ENCODE measurements at places on chromosomes 2 and 18. TPM values are rescaled to one million over a fixed set of nuclear protein-coding genes. Genes with fewer than 3 reads are reported as not detected.

GRCh38 chr18:74817576-74817975 lies 219.9 kb downstream of the ZNF407 start:
- no peak for DNase-seq

DNA sequence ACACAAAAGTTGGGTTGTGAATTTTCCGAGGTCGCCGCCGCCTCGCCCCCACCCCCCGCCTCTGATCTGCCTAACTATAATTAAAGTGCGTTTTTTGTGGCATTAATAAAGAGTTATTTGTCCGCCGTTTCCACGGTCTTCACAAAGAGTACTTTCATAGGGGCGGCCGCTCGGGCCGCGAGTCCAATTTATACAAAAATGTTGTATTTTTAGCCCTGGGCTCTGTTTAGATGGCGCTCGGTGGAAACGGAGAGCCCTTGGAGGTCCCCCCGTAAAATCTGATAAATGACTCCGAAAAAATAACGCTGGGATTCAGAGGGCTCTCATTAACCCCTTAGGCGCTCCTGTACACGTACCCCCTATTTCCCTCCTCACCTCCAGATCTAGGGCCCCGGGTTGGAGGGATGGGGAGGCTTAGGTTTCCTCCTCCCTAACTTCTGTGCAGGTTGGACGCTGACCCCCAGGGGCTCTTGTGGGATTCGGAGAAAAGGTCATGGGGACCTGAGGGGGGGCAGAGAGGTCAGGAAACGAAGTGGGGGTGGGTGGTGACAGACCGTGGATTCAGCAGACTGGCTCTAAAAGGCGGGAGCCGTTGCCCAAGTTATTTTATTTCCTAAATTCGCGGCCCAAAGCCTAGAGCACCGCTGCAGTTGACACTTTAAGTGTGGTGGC lies 1.9 kb downstream of the CYP26B1 start:
- no peak for DNase-seq

DNA sequence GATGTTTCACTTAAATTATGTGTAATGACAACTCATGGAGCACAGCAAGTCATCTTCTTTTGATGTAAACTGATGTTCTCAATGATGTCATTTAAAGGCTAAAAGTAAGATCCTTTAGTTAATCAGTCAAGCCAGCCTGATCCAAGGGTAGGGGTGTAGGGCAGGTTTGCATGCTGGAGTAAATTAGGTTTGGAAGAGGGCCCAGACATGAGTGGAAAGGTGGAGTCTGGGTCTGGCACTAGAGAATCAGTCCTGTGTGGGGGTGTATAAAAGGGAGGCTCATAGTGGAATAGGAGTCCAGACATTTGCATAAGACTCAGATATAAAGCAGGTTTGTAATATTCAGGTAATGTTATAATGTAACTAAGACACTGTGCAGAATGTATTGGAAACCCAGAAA lies 88.8 kb upstream of the NYAP2 start:
- no peak for DNase-seq

DNA sequence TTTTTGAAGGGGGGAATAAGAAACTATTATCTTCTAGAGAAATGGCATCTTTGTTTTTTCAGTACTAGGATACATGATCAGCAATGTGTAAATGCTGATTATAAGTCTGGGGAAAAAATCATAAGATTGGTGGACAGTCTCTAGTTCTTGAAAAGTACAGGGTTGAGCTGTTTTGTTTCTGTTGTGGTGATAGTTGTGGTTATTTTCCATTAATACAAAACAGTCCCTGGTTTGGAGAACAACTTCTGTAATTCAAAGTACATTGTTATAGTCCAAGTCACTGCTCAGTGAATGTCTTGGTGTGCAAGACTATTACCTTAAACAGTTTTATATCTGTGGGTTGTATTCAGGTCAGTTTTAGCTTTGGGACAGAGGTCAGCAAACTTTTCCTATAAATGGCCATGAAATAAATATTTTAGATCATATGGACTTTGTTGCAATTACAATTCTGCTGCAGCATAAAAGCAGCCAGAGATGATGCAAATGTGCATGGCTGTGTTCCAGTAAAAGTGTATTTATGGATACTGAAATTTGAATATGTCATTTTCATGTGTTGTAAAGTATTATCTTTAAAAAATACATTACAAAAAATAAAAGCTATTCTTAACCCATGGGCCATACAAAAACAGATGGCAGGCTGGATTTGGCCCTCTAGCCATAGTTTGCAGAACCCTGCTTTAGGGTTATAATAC lies 111.0 kb downstream of the CERS6 start:
- DNase-seq, result no peak

DNA sequence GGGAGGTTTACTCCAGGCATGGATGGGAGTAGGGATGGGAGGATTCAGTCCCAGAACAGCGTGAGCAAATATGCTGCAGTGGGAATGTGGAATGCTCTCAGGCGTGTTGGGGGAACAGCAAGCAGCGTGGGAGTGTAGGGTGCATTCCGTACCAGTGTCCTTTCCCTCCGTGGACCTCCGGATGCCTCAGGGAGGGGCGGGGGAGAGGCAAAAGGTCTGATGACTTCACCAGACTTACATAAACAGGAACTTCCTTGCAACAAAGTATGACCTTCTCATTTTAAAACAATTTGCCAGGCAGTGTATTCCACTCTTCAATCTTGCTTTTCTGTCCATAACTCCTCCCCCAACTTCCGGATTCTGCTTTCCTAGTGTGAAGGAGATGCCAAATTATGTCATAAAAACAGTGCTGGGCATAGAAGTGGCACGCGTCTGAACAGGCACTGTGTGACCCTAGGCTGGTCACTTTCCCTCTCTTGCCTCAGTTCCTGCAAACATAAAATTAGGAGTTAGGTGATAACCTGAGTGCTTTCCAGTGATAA lies 36.9 kb downstream of the RPL37A start:
- DNase-seq, result no peak

GRCh38 chr2:109594246-109594885 lies 19.4 kb downstream of the SEPTIN10 start:
- no peak for DNase-seq

GRCh38 chr2:121101093-121101715 lies 183.8 kb downstream of the TFCP2L1 start:
- DNase-seq, result no peak

DNA sequence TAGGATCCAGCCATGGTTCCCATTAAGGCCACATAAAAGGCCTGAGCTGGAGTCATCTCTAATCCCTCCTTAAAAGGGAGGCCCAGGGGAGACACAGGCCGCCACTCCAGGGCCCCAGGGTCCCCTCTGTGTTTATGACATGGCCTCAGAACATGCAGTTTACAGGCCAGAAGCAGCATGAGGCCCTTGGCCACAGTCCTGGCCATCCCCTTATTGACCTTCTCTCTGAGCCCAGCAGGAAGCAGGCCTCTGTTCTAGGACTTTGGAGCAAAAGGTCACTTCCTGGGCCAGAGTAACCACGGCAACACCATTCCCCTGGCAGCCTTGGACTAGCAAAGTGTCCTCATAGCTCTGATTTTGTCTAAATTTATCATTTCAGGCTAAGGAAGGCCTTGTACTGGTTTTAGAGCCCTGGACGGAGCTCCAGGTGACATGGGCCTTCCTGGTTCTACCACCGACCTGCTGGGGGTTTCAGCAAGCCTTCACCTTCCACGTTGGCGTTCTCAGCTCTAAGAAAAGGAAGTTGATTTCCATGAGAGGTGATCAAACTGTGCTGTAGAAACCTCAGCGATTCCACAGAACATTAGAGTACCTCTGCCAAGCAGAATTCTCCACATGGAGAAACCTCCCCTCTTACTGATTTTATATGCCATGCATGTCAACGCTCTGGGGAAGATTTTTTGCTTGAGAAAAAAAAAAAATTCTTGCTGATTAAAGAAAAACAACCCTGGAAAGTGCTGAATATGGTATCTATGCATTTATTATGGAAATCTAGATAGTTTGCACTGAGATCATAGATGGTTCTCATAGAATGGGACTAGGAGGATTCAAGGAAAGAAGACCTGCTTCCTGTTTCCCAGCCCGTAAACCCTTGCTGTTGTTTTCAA lies 53.7 kb downstream of the HS1BP3 start:
- no peak for DNase-seq

DNA sequence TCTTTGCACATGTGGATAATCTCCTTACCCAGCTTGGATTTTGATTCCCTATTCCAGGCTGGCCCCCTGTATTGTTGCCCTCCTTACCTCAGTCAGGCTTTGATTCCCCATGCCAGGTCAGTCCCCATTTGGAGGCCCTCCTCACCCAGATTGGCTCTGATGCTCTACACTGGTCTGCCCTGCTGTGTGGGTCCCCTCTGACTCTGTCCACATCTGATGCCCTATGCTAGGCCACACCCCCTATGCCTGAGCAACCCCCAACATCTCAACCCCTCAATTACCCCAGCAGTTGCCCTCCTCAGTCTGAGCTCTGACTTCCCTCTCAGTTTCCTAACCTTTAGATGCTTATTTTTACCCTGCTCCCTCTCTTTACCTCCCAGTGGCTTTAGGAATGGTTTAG lies 89.4 kb downstream of the UBR3 start:
- no peak for DNase-seq

- DNase-seq, result no peak
These were observed 133.6 kb upstream of the XPO1 start for GRCh38 chr2:61671561-61672315.

GRCh38 chr2:147634826-147635225 lies 210.0 kb upstream of the ACVR2A start:
- no peak for DNase-seq

DNA sequence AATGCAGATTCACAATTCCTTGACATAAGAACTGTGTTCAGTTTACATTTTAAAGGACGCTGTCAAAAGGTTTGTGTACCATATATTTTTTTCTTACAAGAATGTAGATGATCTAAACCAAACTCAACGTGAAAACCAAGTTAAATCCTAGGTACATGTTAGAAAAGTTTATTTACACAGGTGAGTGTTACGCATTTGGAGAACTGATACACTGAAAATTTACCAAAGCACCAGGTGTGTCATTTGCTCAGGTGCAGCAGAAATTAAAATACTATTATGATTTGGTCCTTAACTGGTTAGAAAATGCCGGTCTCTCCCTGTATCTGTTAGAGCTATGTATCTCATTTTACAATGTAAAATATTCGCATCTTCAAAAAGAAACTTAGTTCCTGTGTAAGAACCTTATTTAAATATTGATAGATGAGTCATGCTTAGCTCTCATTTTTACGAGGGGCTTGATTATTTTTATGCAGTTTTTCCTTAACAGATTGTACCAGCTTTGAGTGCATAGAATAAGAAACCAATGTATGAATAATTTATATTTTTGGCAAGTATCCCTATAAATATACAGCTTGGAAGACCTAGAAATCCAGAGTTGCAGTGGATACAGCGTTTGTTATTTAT lies 25.1 kb downstream of the MFF start:
- no peak for DNase-seq

DNA sequence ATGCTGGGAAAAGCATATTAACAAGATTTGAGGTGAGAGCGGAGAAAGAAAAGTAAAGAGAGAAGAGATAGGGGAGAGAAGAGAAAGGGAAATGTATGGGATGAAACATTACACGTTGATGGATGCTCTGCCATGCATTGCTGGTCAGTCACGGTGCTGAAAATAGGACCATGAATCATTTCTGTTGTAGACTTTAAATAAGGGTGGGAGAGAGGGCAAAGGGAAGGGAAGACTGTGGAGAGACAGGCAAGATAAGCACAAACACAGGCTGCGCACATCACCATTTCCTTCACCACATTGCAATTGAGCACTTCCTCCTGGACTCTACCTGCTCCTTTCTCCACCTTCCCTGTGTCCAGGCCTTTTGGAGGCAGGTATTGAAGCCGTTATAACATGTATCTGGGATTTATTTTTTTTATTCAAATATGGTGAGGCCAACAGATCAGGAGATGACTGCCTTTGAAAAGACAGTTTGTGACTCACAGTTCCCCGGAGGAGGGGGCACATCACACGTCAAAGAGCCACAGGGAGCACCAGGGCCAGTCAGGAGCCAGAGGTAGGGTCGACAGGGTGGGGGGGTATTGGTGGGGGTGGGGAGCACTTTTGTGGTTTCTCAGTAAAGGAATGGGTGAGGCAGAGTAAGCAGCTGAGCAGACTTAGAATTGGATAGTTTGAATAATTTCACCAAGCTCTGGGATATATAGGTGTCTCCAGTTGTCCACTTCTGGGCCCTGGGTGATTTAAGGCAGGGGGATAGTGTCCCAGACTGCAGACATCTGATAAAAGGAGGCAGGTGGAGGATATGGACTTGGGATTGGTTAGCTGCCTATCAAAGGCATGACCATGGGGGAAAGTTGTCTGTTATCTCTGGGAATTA lies 372.8 kb upstream of the ST6GAL2 start:
- DNase-seq, result no peak

GRCh38 chr2:48946449-48947048 lies 191.0 kb upstream of the LHCGR start:
- peak; percentile 47 for DNase-seq

DNA sequence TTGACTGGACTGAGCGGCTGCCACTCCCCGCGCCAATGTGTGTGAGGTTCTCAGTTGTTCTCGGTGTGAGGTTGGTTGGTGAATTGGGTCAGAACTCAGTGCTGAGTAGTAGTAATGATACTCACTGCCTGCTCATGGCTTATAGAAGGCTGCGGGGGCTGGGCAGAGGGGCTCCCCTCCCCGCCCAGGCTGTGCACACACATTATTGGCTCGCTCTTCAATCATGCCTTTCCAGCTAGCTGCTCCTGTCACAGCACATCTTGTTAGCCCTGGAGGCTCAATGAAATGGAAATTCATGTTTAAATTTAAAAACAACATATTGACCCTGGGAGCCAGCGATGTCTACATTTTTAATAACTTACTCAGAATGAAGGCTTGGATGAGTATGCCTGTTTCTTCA lies 152.8 kb downstream of the CELF4 start:
- no peak for DNase-seq

DNA sequence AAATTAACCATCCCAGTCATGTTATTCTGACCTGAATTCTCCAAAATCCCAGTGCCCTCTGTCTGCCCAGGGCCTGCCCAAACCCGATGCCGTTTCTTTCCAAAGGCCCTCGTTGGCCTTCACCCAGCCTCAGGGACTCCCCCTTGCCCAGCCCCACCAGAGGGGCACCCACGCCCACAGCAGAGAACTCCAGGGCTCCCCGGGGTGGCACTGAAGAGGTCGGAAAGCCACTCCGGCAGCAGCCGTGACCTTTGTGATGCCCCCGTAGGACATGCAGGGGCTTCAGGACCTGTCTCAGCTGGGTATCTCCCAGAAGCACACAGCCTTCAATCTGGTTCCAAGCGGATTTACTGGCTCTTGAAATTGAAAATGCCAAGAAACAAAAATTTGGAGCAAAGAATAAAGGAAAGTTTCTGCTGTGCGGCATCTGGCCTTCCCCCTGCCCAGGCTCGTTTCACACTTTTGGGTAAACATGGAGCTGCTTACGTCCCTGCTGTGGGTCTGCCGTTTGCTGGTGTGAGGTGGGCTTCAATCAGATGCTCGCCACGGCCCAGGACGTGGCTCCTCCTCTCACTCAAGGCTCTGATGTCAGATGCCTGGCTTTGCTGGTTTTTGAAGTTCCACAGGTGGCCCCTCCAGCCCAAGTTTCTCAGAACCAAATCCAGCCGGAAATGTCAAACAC lies 101.3 kb downstream of the TPO start:
- no peak for DNase-seq

Gene LHCGR
- total RNA-seq, result not detected

Gene NEDD4L
- 213 TPM for total RNA-seq

Gene STAT4
- total RNA-seq, result 1.3 TPM

Gene MOCOS
- 25.7 TPM for total RNA-seq

Gene CHRNG
- total RNA-seq, result not detected

Gene ACMSD
- total RNA-seq, result not detected

Gene CARF
- total RNA-seq, result 4.6 TPM

Gene CD207
- total RNA-seq, result not detected

Gene THSD7B
- total RNA-seq, result not detected

Gene TSN
- total RNA-seq, result 142 TPM

Gene SYT4
- not detected for total RNA-seq

Gene NBAS
- total RNA-seq, result 30.4 TPM

All from Calu3 (cell line).